ENCODE measurements at places on chromosomes 16 and 17.

DNA sequence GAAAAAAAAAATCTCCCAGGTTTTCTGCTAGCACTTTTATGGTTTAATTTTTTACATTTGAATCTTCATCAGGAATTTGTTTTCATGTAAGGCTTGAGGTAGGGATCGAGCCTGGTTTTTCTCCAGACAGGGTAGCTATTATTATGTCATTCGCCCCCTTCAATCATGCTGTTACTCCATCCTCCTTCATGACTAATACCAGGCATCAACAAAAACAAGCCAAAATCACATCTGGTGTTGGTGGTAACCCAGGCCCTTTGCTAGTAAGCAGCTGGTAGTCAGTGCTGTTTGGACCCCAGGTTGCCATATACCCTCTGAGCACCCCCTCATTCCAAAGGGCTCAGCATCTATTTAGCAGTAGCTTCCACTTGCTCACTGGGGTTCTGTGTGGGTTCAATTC is 29.5 kb downstream of the DRC3 start:
- DNase-seq: no peak

DNA sequence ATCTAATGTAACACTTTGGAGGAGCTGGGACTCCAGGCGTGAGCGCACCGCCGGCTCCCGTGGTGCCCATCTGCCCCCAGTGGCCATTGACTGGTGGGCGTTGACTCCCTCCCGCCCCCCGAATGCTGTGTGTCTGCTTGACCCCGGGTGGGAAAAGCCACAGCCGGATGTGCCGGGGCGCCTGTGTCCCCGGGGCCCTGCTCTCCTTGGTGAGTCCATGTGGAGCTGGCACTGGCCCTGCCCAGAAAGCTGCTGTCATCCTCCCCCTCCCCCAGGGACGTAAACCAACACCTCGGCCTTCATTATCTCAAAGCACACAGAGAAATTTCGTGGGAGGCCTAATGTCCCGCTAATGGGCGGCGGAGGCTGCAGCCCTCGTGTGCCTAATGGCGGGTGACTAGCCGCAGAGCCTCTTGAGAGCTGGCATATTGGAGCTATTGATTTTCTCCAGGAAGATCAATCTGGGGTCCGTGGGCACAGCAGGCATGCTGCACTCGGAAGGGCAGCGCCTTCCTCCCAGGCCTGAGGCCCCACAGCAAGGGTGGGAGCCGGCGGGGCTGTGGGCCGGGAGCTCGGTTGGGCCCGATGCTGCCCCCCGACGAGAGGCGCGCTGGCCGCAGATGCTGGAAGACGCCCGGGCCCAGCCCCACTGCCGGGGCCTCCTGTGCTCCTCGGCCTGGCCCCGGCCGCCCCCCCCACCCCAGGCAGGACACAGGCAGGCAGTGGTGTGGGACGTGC is 4.0 kb upstream of the PERCC1 start:
- no peak for DNase-seq

DNA sequence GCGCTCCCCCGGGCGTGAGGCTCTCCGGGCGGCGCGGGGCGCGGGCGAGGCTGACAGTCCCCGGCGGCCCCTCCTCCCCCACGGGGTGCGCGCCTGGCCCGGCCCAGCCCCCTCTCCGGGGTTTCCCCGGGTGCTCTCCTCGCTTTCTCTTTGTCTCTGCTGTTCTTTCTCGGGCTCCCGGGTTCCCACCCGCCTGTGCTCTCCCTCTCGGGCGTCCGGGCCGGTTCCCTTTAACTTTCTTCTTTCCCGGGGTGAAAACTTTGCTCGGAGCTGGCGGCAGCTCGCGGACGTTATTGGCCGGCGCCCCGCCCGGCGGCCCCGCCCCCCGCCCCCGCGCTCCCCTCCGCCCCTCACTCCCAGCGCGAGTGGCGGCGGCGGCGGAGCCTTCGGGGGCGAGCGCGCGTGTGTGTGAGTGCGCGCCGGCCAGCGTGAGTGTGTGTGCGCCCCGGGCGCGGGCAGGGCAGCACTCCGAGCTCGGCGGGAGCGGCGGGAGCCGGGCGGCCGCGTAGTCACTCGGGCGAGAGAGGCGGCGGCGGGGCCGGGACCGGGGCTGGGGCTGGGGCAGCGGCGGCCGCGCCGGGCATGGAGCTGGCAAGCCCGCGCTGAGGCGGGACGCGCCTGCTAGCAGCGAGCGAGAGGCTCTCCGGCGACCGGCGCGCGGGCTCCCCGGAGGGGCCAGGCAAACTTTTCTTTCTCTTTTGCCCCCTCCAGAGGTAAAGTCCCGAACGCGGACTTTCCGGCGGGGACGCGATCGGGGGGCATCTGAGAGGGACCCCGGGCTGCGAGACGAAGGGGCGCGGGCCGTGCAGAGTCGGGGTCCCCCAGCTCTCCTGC is at the start of gene NTN1:
Gene NTN1 (plus strand): TSS at position 353 of the 834 bp plus-strand sequence. CDS start 864 bp downstream, outside the sequence.
- DNase-seq: no peak

DNA sequence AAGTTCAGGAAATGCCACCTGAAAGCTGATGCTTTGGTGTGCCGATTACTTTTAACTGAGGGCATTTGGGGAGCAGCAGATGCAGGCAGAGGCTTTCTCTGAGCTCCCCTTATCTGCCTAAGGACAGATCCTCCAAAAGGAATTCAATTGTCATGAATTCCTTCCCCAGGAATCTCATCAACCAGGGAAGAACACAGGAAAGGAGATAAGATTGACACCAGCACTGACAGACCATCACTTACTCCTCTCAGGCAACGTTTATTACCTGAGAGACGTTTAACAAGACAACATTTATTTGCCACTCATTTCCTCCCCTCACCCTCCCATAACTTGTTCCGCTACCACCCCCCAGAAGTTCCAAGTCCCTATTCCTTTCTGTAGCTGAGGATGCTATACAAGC is 17.6 kb upstream of the CDRT4 start:
- DNase-seq: no peak

GRCh38 chr17:17028878-17029535 is 13.2 kb upstream of the MPRIP start:
- peak; percentile 54 for DNase-seq

GRCh38 chr16:3754081-3754703 is 36.9 kb upstream of the TRAP1 start:
- DNase-seq: no peak

DNA sequence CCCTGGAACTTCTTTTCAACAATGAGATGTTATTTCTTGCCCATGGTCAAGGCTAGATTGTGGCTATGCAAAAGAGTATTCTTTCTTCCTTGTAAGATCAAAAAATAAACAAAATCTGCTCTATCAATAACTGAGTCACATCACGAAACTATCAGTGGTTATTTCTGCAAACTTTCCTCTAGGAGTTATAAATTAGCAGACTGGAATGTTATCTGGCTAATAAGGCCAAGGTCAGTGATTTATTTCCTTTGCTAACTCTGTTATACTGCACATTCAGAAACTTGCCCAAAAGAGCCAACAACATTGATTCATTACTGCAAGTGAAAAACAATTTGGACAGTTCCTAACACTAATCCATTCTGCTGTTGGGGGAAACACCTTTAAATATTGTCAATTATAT is 5.0 kb downstream of the ARL6IP1 start:
- DNase-seq: no peak

- DNase-seq: peak; percentile 70
Observed at GRCh38 chr17:58587713-58588117, 73.3 kb upstream of the MTMR4 start.

DNA sequence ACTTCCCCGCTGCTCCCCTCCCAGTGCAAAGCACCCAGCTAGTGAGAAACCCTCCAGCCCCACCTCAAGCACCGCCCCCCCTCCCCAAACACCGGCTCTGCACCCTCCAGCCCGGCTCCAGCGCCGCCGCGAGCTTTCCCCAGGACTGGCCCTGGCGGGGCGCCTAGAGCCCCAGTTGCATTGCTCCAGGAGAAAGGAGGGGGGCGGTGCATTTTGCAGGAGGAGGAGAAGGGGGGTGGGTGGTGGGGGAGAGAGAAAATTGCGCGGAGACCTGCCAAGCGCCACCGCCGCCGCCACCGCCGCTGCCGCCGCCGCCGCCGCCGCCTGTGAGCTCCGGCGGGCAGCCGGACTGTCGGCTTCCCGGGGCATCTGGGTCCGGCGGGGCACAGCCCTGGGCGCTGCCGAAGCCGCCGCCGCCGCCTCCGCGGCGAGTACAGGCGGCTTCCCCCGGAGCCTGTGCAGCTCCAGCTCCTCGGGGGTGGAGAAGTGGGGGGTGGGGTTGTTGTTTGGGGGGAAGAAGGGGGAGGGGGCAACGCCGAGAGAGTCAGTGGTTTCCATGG is 333 bp upstream of the NOG start:
- peak; percentile 73 for DNase-seq

DNA sequence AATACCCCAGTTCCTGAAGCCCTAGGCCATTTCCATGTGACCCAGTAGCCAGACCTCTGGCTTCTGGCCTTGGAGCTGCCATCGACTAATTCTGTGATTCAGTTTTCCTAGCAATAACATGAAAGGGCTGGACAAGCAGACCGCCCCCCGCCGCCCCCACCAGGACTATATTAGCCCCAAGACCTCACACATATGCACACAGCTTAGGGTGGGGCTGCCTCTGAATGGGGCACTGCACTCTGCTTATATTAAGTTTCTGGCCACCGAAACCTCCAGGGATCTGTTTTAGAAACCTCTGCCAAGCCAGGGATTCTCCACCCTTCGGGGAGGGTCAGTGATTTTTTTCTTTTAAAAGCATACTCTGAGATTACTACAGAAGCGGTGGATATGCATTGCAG is 2.3 kb downstream of the RAB11FIP4 start:
- no peak for DNase-seq
